Omental fat pad (tissue), 4 donors: ENCODE measurements at places on chromosomes 2 and 18. TPM values are rescaled to one million over a fixed set of nuclear protein-coding genes. Genes with fewer than 3 reads are reported as not detected.

SERPINB8 gene
- 26.2 TPM for total RNA-seq

MC2R gene
- total RNA-seq = not detected

LRRFIP1 gene
- total RNA-seq = 126 TPM

ACTG2 gene
- 7.5 TPM for total RNA-seq

MYO1B gene
- 41.8 TPM for total RNA-seq

CHRNA1 gene
- not detected for total RNA-seq

CENPA gene
- 0.46 TPM for total RNA-seq

- no peak for DNase-seq
Measured at GRCh38 chr2:232894251-232894650, 24.2 kb downstream of the SNORC start.

- no peak for DNase-seq
Measured at GRCh38 chr2:208937521-208937920, 486.3 kb upstream of the MAP2 start.

DNA sequence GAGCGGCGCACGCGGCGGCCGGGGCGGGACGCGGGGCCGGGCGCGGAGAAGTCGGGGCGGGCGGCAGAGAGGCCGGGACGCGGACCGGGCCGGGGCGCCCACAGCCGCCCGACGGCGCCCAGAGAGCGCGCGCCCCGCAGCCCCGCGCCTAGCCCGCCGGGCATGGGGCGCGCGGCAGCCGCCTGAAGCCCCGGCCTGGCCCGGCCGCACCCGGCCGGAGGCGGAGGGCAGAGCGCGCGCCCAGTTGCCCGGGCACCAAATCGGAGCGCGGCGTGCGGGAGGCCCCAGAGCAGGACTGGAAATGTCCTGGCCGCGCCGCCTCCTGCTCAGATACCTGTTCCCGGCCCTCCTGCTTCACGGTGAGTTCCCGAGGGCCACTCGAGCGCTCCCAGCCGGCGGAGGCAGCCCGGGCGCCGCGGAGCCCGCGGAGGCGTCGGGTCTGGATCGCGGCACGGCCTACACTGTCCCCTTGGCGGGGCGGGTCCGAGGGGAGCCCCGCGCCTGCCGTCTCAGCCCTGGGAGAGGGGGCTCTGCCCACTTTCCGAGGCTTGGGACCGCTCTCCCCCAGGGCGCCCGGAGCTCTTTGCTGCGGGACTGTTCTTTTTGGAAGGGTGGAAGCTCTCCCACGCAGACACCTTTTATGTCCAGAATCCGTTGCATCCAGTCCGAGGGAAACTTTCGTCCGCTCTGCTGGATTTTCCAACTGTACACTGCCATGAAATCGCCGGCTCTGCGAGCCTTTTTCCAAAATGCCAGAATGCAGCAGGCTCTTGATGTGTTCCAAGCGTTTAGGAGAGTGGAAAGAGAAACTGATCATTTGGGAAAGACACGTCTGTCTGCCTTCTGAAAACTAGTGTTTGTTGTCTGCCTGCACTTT is 484 bp downstream of the APCDD1 start:
- no peak for DNase-seq
